ENCODE measurements at places on chromosomes 1 and 21.
A peak's percentile ranks its signal among the peaks of the same experiment; 100 is the strongest.

DNA sequence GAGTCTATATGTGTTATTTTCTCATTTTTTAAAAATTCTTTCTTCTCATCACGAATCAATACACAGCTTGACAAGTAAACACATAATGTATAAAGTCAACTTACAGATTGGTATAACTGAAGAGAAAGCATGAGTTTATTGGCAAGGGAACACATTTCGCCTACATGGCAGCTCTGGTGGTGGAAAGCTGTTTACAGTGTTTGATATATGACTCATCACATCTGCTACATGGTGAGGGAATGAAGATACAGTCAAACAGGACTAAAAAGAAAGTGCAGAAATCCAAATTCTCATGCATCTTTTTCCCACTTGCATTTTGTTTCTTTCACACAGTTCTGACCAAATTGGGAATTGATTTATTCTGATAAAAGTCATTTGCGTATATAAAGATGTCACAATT lies 122.2 kb upstream of the ADGRL4 start:
- DNase-seq: no peak

DNA sequence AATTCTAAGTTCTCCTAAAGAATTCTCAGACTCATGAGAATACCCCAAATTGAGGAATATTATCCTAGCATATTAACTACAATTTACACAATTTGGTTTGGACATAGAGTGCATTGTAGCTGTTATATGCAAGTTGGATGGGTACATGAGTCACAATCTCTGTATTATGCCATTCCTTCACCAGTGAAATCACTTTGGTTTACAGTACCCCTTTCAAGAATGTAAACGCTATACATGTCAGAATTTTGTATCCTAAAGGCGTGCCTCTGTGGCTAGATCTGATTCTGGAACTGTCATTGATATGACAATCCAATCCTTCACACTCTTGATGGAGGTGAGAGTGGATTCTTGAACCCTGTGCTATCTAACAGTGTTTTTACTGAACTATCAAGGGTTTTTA lies 6.7 kb upstream of the IL10RB start:
- no peak for DNase-seq

DNA sequence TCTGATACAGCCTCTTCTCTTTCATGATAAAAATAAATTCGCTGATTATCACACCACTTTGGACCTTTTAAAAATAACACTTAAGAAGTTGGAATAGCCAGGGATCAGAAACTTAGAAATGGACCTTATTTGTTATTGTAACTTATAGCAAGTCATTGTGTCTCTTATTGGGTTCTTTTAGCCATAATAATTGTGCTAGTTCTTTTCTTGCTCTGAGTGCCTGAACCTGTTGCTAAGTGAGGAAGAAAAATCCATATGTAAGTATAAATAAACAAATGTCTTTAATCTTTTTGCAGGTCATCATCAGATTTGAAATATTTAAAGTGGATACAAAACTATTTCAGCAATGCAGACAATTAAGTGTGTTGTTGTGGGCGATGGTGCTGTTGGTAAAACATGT lies 25.6 kb downstream of the CDC42 start:
- no peak for DNase-seq

DNA sequence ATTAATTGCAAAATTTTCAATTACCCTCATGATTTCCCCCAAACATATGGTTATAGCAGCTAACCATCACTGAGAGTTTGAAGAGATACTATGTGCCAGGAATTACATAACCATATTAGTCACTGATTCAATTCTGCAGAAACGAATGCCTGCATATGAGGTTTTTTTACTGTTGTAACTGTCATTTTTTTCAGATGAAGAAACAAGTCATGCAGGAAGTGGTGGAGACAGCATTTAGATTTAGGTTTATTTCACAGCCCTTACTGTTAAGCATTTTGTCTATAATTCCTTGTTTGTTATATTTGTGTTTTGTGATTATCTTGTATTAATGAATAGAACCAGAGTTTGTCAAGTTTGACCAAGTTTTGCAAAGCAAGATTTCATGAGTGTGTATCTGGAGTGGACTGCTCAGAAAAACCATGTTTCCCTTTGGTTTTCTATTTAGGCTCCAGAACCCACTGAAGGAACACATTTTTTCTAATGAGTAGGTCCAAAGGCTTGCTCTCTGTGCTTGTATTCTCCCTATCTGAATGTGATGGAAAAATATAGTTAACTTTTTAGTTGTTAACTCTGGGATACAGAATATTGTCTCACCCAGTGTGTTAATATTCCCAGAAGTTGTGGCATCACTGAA lies 308.5 kb upstream of the ADAMTS5 start:
- DNase-seq: no peak

DNA sequence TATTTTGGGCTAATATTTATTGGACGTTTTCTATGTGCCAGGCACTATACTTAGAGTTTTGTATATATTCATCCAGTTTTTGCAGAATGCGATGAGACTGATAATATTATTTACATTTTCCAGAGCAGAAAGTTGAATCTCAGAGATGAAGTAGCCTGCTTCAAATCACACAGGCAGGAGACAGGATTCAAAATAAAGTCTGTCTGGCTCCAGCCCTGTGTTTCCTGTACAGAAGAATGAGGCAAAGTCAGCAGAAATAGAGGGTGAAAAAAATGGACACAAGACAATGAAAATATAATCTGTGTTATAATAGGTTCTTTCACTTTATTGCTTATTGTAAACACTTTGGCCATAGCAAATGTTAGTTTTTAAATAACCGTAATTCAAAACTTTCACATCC lies 107.2 kb downstream of the CYYR1 start:
- no peak for DNase-seq

DNA sequence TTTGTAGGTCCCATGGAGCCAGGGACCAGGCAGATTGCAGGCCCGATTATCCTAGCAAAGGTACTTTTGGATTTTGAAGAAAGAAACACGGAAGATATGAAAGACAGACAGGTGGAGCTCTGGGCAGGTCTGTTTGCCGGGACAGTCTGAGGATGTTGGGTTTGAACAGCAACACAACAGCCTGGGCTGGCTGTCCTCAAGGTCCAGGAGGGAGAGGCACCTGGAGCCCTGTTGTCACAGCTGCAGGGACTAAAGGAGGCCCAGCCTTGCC lies 14.6 kb downstream of the H6PD start:
- peak; percentile 70 for DNase-seq
